ENCODE measurements at places on chromosomes 2 and 18.

DNA sequence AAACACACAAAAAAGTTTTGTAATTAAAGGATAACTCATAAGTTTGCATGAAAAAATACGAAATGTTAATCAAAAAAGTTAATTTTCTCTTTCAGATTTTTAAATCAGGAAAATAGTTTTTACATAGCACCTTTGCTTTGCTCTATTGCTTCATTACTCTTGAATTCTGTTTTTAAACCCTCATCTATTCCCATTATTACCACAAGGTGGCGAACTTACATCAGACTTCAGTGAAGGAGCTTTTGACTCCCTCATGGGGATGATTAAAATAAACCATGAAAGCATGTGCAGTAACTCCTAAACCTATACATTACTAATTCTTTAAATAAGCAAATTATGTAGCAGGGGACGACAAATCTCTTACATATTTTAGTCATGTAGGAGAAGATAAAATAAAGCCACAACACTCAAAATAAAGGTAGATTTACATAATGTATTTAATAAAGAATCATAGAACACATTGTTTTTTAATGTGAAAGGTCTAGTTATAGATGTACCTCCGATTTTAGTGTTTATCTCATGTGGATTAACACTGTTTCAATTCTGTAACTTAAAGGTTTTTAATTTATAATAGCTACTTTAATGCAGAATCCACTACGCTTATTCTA is 105.2 kb downstream of the NETO1 start:
- peak; percentile 78 for DNase-seq

- no peak for DNase-seq
Measured at GRCh38 chr2:37782721-37783371, 111.4 kb upstream of the CDC42EP3 start.

DNA sequence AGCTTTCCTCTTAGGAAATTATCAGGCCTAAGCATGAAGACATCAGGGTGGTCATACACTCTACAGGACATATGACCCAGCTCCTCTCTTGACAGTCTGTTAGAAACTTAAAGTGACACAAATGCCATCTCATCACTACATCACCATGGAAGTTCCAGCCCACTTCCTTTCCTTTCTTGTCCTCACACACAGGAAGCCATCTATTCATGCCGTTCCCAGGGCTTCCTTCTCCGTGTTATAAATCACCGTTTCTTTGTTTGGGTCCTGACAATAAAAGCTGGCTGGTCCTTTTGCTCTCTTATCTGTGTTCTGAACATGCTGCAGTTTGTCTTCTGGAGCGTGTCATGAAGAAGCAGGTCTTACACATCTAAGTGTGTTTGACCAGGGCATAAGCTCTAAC is 692.1 kb upstream of the CELF4 start:
- no peak for DNase-seq

DNA sequence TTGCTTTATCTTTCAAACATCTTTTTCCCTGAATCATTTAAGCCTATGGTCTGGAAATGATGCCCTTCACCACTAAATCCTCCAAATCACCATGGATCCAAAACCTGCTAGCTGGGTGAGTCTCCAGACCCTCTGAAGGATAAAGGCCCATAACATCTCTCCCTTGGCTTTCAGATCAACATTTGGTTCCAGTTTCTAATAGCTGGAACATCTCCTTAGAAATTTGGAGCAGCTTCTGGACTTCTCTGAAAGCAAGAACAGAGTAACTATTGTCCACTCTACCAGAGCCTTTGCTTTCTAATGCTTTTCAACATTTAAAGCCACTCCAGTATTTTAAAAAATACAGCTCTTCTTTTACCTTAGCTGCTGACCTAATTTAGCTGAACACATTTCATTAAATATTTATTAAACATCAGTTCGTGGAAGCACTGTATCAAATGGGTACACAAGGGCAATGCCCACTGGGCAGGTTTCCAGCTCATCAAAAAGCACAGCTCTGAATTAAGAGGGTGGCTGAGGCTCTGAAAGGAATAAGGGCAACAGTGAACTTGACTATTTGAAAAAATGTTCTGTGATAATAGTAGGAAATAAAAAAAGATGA is 75.3 kb downstream of the GALNT3 start:
- DNase-seq, result peak; percentile 14

DNA sequence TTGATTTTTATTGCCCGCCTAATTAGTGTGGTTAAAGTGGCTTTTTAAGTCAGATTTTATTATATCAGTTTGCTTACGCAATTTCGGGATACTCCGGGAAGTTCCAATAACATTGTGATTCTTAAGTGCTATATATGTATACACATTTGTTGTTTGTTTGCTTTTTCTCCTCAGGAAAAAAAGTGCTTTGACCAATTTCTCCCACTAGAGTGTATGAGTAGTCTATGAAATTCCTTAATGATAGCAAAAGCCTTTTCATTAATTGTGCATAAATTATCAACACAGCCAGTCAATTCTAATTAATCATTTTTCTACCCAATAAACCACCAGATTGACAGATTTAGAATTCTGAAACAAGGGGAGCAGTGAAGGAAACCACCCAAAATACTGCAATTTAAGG is 172.2 kb downstream of the DPP10 start:
- no peak for DNase-seq

DNA sequence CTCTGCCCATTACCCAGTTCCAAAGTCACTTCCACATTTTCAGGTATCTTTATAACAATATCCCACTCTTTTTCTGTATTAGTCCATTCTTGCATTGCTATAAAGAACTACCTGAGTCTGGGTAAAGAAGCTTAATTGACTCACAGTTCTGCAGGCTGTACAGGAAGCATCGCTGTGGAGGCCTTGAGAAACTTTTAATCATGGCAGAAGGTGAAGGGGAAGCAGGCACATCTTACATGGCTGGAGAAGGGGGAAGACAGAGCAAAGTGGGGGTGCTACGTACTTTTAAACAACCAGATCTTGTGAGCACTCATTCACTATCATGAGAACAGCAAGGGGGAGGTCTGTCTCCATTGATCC is 85.4 kb upstream of the MAP4K3 start:
- no peak for DNase-seq

GRCh38 chr2:161814008-161814660 is 189.9 kb downstream of the SLC4A10 start:
- DNase-seq, result no peak

GRCh38 chr2:152861349-152861942 is 143.0 kb downstream of the ARL6IP6 start:
- no peak for DNase-seq

- no peak for DNase-seq
Measured at GRCh38 chr2:112156152-112156986, 18.2 kb downstream of the FBLN7 start.

DNA sequence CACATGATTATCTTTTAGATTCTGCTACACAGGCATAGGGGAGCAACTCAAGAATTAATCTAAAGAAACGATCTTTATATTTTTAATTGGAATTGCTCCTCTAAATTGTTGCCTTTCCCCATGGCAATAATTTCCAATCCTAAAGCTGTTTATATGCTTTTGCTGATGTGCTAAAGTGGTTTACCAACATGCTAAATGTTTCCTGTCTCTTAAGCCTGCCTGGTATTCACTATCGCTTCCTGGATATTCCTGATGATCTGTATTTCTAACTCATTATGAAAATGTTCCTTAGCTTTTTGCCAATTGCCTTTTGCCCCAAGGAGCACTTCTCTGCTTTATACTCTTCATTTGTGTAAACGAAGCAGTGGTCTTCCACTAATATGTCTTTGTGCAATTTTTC is 65.8 kb downstream of the PTPN2 start:
- no peak for DNase-seq

- DNase-seq, result no peak
Measured at GRCh38 chr2:27118525-27119329, at the start of gene CGREF1. TSS of gene CGREF1 (minus strand) at chr2:27119128. CDS start at chr2:27104366, 14,762 bp downstream.

DNA sequence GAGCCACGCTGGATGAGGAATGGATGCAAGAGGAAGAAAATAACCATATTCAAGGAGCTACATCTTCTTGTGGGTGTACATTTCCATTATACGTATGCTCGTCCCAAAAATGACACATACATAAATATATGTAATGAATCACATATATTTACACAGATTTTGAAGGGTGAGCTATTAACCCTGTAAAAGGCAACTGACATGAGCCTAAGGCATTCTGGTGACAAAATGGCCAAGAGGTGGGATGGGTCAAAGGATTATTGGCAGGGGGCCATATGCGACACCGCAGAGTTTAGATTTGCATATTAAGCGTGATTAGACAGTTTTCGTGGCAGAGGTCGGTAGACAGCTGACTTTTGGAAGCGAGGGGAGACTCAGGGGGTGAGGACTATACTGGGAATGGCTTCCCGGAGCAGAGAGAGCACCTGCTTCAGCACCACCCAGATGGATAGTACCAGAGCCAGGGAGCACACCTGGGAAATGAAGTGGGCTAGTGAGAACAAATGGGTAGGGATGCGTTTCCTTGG is 431 bp upstream of the CNRIP1 start:
- peak; percentile 66 for DNase-seq

GRCh38 chr18:65788373-65788772 is 37.6 kb downstream of the CDH7 start:
- no peak for DNase-seq

GRCh38 chr2:69322631-69323030 is 64.4 kb downstream of the GFPT1 start:
- no peak for DNase-seq

DNA sequence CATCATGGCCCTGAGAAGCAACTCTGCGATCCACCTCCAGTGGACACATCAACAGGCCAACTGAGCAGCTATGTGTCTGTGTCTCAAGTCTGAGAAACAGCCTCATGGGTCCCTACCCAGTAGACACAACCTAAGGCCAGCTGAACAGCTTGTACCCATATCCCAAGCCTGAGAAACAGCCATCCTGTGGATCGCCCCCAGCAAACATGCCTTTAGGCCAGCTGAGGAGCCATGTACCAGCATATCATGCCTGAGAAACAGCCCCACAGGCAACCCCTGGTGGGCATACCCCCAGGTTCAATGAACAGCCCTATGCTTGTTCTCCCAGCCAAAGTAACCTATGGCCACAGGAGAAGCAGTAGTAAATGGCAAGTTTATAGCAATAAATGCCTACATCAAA is 126.7 kb upstream of the OTX1 start:
- DNase-seq, result no peak

- DNase-seq, result no peak
Measured at GRCh38 chr2:89844221-89844943, 1152.9 kb downstream of the RPIA start.

DNA sequence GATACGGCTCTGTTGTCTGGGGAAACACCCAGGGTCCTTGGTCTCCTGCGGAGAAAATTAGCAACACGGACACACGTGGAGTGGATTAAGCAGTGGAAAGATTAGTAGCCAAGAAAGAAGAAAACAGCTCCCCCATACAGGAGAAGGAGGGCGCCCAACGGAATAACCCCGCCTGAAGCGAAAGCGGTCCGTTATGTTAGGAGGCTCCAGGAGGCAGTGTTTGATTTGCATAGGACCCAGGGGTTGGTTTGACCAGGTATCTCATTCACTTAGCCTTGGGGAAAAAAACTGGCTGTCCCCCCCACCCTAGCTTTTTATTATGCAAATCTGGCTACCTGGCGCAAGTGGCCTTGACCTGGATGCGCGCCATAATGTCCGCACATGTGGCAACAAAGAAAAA is 170.1 kb upstream of the KYNU start:
- no peak for DNase-seq

DNA sequence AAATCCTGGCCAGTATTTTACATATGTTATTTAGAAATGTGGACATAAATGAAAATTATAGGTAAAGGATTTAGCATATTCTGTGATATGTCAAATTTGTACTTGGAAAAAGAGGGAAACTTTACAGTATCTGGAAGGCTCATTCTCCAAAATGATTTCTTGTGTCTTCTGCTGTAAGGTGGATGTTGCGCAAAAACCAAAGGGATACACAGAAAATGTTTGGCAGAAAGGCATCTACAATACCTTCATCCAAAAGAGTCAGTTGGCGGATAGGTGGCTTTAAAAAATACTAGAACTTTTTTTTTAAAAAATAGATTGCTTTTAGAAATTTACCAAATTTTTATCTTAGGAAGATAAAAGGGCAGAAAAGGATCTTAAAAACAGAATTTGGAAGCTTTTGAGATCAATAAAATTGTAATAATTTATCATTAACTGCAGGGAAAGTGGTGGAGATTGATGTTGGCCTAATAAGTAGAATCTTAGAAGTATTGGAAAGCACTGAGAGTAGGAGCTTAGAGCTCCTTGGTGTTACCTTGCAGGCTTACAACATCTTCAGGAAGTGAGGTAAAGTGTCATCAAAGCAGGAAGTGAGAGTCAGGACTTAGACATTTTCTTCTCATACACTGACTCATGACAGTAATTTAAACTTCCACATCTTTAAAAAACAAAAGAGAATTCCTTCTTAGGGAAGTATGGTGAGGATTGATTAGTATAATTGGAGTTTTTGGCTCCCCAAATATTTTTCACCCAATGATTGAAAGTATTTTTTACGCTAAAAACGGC is 2.1 kb downstream of the NABP1 start:
- peak; percentile 8 for DNase-seq

GRCh38 chr18:45355944-45356520 is 259.2 kb upstream of the SLC14A2 start:
- DNase-seq, result no peak

- no peak for DNase-seq
Measured at GRCh38 chr18:75041586-75041985, 167.4 kb downstream of the PTGR3 start.

GRCh38 chr18:44198612-44199284 is 481.9 kb upstream of the SETBP1 start:
- DNase-seq, result no peak

GRCh38 chr2:202035089-202035940 is 1.7 kb downstream of the FZD7 start:
- DNase-seq, result peak; percentile 79

DNA sequence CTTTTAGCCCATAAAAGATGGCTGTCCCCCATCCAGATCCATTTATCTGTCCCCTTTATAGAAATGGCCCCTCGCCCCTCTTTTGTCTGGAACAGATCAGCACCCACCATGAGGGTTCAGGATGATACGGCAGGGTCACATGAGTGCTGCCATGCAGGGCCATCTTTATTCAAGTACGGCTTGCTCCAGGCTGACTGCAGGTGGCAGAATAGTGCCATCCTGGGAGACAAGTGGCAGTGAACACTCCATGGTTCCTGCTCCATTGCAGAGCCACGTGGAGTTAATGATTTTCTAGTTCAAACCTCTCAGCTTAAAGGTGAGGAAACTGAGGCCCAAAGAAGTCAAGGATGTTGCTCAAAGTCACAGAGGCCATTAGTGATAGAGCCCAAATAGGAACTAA is 180.6 kb downstream of the CLIP4 start:
- peak; percentile 55 for DNase-seq

DNA sequence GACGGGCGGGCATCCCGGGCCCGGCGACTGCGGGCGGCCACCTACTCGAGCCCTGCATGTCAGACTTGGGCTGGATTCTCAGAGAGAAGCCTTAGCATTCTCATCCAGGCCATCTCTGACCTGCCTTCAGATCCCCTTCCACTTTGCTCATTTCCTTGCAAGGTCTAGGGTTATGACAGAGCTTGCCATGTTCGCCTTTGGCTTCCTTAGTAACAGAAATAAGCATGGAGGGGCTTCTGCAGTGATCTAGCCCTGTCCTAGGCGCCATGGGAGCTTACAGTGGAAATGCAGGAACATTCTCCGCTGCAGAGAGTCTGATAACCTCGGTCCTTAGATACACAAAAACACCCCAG is 632 bp upstream of the ACVR1 start:
- DNase-seq, result no peak

GRCh38 chr2:105104208-105104731 is 66.4 kb downstream of the MRPS9 start:
- no peak for DNase-seq
